Activated CD4-positive, CD25-positive, alpha-beta regulatory T cell (primary cell): ENCODE measurements at places on chromosomes 5 and 9.

- no peak for DNase-seq
Observed at GRCh38 chr9:29176786-29177185, 1603.5 kb upstream of the C9orf72 start.

DNA sequence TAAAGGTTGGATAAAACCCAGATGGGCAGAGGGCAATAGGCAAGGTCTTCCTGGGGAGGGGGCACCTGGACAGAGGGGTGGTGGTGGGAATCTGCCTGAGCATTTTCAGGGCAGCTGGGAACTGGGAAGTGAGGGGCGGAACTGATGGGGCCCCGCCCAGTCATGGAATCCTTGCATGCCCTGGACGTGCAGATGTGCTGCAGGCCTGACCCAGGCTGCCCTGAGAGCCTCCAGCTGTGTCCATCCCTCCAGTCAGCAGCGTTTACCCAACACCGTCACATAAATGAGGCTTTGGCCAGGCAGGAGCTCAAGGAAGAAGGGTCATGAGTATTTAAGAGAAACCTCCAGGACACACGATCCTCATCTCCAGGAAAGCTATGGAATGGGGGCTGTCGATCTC lies 70.3 kb downstream of the DAB2IP start:
- DNase-seq, result no peak

GRCh38 chr5:148826053-148826738 lies at the start of gene ADRB2:
Gene ADRB2, plus strand, starts transcription at chr5:148826611. Its CDS starts 221 bp downstream, at chr5:148826832.
- peak; percentile 68 for DNase-seq

DNA sequence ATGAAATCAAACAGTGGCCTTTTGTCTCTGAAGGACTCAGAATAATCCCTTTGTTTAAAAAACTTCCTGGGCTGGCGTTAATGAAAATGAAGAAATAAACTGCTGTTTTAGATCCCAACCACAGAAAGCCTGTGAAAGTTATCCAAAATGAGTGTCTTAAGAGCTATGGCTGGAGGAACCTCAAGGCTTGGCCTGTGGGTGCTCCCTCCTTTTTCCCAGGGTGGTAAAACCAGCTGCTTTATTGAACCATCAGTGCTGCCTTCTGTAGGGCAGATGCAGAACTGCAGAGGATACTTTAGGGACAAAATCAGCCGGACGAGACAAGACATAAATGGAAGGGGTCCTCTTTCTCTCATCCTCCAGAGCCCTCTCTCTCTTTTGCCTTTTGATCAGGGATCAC lies 100.9 kb downstream of the SMARCA2 start:
- no peak for DNase-seq

DNA sequence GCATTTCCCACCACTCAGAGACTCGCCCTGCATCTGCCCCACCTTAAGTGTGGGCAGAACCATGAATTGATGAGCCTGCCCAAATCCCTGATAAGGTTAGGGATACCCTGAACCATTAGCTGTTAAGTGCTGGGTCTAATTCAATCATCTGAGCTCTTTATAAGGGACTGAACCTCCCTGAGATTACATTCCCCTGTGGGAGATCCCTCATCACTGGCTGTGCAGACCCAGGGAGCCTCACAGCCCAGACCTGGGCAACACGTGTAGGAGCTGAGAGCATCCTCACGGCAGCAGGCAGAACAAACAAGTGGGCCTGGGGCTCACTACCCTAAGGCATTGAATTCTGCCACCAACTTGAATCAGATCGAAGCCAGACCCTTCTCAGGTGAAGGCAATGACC lies 585 bp upstream of the TAF11L2 start:
- no peak for DNase-seq

- no peak for DNase-seq
Observed at GRCh38 chr5:111741278-111741677, 15.7 kb downstream of the NREP start.

DNA sequence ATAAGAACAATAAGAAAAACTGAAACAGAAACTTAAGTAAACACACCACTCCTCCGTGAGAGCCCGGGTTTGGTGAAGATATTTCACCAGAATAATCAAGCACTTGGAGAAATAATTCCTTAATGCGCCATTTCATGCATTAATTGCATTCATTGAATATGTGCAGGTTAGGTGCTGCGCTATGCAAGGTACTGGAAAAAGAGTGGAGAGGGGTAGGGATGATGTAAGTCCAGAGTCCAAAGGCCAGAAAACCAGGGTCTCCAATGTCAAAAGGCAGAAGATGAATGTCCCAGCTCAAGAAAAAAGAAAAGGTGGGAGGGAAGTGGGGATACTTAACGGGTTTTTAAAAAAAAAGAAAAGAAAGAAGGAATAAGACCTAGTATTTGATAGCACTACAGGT lies 669 bp upstream of the ZFP37 start:
- no peak for DNase-seq

DNA sequence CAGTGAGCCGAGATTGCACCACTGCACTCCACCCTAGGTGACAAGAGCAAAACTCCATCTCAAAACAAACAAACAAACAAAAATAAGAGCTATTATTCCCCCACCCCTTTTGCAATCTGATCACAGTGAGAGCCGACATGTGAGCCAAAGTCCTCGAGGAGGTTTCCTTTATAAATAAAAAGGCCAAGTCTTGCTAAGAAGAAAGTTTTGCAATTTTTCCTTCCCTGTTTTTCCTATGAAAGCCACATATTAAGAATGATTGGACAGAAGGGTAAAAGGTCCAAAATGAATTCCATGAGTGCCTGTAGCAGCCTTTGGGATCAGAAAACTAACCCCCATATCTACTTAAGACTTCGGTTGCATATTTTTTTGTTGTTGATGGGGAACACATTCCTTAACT lies 179.7 kb downstream of the TSSK1B start:
- DNase-seq, result no peak

DNA sequence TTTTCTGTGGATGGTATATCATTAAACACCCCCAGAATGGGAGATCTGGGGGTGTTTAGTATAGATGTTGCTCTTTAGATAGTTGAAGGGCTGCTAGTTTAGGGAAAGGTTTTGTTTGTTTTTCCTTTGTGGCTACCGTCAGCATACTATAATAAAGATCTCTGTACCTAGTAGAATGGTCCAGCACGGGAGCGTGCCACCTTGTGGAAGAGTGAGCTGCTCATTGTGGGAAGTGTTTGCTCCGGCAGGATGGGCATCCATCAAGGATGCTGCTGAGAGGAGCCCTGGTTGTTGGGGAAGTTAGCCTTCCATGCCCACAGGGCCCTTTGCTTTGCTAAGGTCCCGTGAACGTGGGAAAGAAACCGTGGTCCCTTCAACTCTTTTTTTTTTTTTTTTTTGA lies 113.1 kb downstream of the LIFR start:
- DNase-seq, result no peak

GRCh38 chr5:181205761-181206649 lies 1.0 kb upstream of the TRIM7 start:
- no peak for DNase-seq

DNA sequence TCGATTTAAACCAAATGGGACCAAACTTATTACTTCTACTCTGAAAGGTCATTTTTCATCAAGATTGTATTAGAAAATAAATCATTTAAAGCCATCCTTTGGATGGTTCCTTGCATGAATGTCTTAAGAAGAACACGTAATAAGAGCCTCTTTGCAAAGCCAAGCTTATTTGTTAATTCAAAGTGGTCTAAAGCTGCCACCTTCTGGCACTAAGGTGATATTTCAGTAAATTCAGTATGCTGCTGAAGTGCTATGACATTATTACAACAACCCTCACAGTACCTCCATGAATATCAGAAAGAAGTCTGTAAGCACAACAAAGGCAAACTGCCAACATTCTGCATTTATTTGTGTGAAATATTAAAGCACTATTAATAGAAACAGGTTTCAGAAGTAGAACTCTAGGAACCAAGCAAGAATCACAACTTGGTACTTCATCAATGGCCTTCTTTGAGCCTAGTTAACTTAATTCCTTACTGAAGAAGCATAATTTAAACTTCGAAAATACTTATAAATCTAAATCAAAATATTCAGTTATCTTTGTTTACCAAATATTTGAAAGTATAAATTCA lies 53.1 kb upstream of the TYRP1 start:
- no peak for DNase-seq

DNA sequence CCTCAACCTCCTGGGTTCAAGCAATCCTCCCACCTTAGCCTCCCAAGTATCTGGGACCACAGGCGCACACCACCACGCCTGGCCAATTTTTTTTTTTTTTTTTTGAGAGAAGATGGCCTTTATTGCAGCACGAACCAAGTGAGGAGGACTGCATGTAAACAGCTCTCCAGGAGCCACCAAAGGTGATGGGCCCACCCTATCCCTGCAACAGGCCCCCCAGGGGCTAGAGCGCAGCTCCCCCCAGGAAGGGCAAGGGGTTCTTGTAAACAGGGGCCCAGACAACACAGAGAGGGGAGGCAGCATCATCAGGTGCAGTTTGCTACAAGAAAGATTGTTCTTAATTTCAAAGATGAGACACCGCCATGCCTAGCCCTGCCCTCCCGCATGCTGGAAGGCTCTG lies 12.6 kb upstream of the EGR1 start:
- no peak for DNase-seq

- DNase-seq, result no peak
Observed at GRCh38 chr5:176677209-176677939, 30.1 kb downstream of the TSPAN17 start.

DNA sequence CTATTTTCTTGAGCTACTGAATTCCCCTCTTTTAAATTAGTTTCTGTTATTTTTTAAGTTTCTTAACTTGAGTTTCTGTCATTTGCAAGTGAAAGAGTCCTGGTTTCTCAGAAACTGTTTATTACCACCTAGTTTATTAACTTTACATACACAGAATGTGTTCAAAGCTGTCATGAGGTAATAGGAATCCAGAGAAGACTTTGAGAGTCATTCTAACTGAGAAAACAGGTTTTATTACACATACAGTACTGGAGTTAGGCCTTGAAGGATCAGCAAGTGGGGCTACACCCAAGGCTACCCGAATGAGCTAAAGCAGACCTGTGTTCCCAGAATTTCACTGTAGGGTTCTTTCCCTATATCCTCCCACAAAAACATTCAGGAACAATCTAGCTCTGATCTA lies 33.1 kb downstream of the FAM114A2 start:
- DNase-seq, result no peak

GRCh38 chr5:53766673-53767072 lies 206.2 kb downstream of the NDUFS4 start:
- no peak for DNase-seq

GRCh38 chr5:17680737-17681136 lies 46.5 kb downstream of the TAF11L14 start:
- DNase-seq, result no peak

GRCh38 chr5:170571875-170572852 lies 68.3 kb downstream of the KCNIP1 start:
- no peak for DNase-seq

- DNase-seq, result no peak
Observed at GRCh38 chr5:65061250-65061973, 292.7 kb downstream of the CWC27 start.

DNA sequence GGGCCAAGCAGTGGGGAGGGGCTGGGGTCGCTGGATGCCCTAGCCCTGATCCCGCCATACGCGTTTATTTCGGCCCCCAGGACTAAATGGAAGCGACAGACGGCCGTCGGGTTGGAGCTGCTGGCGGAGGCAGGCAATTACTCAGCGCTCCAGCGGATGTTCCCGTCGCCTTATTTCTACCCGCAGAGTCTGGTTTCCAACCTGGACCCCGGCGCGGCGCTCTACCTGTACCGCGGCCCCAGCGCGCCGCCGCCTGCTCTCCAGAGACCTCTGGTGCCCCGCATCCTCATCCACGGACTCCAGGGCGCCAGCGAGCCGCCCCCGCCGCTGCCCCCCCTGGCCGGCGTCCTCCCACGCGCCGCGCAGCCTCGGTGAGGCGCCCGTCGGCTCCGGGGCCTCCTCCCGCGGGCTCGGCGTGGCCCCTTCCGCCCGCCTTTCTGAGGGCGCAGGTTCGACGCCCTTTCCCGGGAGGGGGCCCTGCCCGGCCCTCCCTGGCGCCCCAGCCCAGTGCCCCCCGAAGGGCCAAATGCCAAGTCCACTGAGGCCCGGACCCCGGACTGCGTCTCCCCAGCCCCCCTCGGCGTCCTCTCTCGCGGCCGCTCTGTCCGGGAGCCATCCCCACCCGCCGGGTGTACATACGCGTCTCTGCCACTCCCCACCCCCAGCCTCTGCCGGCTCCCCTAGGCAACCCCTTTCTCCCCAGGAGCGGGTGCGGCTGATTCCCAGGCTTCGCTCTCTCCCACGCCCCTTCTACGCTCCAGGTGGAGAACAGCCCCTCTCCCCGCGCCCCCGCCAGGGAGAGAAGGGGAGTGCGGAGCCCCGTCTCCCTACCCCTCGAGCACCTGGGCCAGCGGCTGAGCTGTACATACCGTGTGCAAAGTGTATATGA lies 7.0 kb downstream of the BARHL1 start:
- no peak for DNase-seq

GRCh38 chr5:10652151-10652550 lies 88.3 kb downstream of the ANKRD33B start:
- DNase-seq, result no peak

GRCh38 chr9:123269281-123269680 lies 895 bp upstream of the STRBP start:
- no peak for DNase-seq

DNA sequence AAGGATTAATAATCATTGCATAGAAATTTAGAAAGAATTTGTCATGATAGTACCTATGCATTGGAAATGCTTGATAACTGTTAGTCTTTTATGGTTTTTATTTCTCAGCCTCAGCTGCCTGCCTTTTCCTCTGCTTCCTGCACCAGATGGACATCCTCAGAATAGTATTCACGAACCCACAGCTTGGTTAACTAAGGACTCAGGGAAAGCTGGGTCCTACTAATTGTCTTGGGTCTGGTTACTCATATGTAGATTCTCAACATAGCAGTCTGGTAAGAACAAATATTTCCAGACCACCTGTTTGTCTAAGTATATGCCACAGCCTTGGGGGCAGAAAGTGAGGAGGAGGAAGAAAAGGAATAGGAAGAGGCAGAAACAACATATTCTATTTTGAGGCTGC lies 464.5 kb upstream of the SMARCA2 start:
- DNase-seq, result no peak

- DNase-seq, result no peak
Observed at GRCh38 chr9:13034694-13035002, 244.8 kb downstream of the MPDZ start.

DNA sequence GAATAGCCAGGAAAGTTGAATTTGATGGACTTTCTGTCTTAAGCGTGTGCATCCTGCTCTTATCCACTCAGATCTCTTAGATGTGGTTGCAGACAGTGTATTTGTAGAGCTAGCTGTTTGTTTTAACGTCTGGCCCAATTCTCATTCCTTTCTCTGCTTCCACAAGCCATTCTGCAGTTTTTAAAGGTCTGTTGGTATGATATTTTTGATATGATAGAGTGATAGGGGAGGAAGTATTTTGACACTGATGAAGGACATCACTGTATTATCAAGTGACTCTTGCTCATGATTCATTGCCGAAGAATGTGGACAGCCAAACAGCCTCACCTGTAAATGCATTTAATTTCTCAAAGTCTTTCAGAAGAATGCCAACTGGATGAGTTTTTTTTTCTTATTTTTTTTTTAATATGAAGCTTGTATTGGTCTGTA lies 4.5 kb downstream of the TJP2 start:
- no peak for DNase-seq
